SJCRH30 (cell line): ENCODE measurements at places on chromosomes 3 and 15.

- DNase-seq = no peak
Observed at GRCh38 chr15:57305009-57305408, 71.3 kb upstream of the CGNL1 start.

DNA sequence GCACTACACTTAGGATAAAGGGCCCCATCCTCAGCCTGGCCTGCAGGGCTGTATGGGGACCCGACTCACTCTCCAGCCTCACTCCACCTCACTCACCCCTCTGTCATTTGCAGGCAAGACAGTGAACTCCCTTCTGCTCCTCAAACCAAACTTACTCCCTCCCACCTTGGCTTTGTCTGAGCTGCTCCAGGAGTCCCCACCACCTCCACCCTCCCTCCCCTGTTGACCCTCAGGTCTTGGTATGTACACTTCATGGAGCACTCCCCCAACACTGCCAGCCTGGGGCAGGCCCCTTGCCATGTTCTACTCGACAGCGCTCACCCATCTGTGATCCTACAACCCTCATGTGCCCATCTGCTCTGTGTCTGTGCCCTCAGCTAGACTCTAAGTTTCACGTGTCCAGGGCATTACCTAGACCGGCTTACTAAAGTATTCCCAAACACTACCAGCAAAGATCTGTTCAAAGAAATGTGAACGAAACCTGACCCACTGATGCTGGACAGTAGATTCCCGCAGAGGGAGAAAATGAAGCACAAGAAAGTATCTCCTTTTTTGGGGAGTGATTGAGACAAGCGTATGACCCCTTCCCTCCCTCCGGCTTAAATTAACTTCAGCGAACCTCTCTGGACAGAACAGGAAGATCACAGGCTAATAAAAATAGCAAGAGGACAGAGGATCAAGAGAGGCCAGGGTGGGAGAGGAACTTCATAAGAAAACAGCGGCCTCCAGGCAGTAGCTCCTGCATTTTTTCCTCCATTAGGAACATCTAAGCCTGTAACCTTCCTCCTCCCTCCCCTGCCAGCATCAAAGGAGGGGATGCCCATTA lies 113.2 kb downstream of the RFTN1 start:
- no peak for DNase-seq

- DNase-seq = no peak
Observed at GRCh38 chr3:88075497-88075896, 16.4 kb downstream of the ZNF654 start.

- DNase-seq = no peak
Observed at GRCh38 chr3:114332342-114333179, 38.7 kb downstream of the TIGIT start.

DNA sequence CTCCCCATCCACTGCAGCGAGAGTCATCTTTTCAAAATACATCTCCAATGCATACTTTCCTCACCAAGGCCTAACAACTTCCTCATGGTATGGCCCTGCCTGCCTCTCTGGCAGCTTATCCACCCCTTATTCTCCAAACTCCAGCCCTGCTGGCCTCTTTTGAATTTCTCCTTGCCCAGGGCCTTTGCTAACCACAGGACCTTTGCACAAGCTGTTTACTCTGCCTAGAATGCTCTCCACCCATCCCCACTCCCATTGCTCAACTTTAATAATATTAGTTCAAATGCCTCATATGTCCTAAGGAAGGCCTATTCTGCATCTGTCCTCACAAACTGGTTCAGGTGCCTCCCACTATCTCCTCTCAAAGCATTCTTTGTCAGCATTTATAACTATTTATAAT lies 230.7 kb downstream of the CADPS start:
- no peak for DNase-seq

DNA sequence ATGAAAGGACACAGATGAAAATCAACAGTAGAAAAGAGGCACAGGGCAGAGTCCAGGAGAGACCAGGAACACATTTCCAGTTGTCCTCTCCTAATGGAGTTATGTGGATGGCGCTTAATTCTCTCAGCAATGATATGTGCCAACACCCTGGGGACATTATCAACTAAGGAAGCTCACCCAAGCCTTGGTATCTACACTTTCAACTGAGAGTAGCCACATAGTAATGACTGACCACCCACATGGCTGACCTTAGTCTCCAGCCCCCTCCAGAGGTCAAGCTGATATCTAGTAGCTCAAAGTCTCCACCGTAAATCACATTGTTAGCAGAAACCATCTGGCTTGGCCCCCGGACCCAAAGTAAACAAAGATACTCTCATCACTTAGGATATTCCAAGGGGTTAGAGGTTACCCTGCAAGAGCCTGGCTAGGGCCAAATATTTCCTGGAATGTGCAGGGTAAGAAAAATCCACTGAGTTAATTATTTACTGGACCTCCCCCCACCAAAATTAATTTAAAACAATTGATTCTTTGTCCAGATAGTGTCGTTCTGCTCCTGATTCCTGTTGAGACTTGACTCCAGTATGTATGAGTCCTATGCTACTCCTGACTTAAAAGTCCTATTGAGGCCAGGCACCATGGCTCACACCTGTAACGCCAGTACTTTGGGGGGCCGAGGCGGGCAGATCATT lies 24.8 kb downstream of the GABRR3 start:
- no peak for DNase-seq

GRCh38 chr15:77034695-77035489 lies 36.0 kb downstream of the TSPAN3 start:
- DNase-seq = peak; percentile 75

DNA sequence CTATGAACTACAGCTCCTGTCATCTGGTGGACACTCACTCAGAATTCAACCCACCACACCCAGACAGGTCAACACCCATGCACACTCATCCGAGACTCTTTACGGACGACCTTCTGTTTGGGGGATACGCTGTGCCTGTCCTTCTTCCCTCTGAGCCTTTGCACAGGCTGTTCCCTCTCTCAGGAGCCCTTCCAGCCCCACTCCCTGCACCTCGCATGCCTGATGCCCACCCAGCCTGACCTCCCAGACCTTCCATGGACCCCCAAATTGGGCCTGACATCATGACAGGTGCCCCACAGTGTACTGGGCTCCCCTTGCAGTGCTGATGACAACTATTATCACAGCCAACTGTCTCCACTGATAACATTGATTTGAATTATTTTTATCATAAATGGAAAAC lies 135.8 kb downstream of the NSMCE3 start:
- no peak for DNase-seq

GRCh38 chr3:69766638-69767037 lies 27.4 kb downstream of the MITF start:
- no peak for DNase-seq

GRCh38 chr3:126104742-126105605 lies 21.1 kb upstream of the SLC41A3 start:
- DNase-seq = no peak

- peak; percentile 69 for DNase-seq
Observed at GRCh38 chr15:41115652-41116115, 396 bp downstream of the INO80 start.

DNA sequence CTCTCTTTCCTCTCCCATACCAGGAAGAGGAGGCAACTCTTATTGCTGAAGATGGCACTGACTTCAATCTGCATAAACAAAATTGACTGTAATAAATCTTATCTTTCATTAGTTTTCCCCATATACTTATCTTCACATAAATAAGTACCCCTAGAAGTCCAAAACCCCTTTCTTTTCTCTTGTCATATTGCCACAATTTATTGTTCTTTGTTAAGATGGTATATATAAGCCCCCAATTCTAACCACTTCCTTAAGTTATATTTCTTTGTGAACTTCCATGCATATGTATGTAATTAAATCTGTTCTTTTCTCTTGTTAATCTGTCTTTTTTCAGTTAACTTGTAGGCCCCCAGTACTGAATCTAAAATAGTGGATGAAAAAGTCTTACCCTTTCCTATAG lies 68.8 kb downstream of the TNIK start:
- no peak for DNase-seq

GRCh38 chr3:16472593-16472992 lies 40.9 kb downstream of the RFTN1 start:
- DNase-seq = no peak

GRCh38 chr3:182133752-182134151 lies 422.0 kb downstream of the SOX2 start:
- DNase-seq = no peak

GRCh38 chr3:141388395-141388794 lies 20.1 kb downstream of the ZBTB38 start:
- DNase-seq = no peak

GRCh38 chr3:168021737-168022450 lies 73.8 kb downstream of the GOLIM4 start:
- no peak for DNase-seq

DNA sequence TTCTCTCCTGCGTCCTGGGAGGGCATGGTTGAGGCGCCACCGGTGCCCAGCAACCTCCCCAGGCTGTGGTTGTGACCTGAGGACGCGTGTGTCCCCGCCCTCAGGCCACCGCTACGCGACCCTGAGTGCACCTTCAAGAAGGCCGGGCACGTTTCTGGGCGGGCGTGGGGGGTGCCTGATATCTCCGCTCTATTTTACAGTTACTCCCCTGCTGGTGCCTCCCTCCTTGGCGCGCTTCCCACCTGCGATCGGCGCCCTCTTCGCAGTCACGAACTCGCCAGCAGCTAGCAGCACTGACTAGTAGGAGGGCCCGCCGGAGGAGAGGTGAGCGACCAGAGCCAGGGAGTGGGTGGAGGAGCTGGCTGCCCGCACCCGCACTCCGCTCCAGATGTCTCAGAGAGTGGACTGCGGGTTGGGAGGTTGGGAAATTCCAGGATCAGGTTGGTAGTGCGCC lies 43.2 kb upstream of the POLG start:
- no peak for DNase-seq

- DNase-seq = no peak
Observed at GRCh38 chr15:39820050-39820602, 37.5 kb upstream of the FSIP1 start.

GRCh38 chr3:98561727-98562521 lies 30.1 kb downstream of the GPR15 start:
- no peak for DNase-seq

DNA sequence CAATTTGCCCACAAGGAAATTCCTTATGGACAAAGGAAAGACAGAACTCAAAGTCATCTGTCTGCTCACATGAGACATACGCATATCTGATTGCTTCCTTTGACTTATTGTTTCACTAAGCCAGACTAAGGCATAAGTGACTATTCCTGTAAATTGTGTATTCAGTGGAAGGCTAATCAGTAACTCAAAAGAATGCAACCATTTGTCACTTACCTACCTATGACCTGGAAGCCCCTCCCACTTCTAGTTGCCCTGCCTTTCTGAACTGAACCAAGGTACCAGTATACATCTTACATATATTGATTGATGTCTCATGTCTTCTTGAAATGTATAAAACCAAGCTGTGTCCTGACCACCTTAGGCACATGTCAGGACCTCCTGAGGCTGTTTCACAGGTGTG lies 53.5 kb upstream of the PROK2 start:
- DNase-seq = no peak

- no peak for DNase-seq
Observed at GRCh38 chr3:66439666-66440344, 61.0 kb downstream of the LRIG1 start.

DNA sequence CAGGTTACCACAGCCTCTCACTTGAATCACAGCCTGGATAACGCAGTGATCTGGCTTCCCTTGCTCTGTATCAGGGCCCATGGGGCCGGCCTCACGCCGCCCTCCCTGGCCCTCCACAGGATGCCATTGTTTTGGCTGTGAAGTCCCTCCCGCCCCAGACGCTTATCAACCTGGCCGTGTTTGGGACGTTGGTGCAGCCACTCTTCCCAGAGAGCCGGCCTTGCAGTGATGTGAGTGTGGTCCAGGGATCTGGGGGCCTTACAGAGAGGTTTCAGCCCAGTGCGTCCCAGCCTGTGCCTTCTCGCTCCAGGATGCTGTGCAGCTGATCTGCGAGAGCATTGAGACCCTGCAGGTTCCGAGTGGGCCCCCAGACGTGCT lies 6.6 kb downstream of the VWA5B2 start:
- DNase-seq = no peak

- DNase-seq = no peak
Observed at GRCh38 chr3:128232376-128233178, 79.3 kb downstream of the EEFSEC start.

DNA sequence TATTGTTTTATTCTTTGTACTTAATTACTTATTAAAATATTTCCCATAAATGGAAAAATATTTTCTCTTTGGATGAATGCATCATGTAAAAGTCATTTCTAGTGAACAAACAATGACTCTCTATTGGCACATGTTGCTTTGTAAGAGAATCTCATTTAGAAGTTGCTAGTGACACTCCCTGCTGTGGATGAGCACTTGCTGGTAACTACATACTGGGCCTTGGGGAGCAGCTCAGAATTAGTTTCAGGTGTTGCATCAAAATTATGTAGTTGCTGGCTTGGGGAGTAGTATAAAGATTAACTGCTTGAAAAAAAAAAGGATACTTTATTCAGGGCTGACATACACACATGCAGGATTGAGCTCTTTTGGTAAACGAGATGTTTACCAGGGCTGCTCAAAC lies 80.3 kb upstream of the KCNAB1 start:
- no peak for DNase-seq

GRCh38 chr3:65020281-65021160 lies 332.7 kb upstream of the ADAMTS9 start:
- DNase-seq = no peak

GRCh38 chr3:173789530-173790162 lies 392.1 kb downstream of the NLGN1 start:
- DNase-seq = no peak

- DNase-seq = no peak
Observed at GRCh38 chr3:131553495-131554247, 50.9 kb upstream of the MRPL3 start.

- no peak for DNase-seq
Observed at GRCh38 chr3:10164546-10165393, at the start of gene IRAK2. TSS of gene IRAK2 (plus strand) at chr3:10164919. CDS start at chr3:10164955, 36 bp downstream.

- no peak for DNase-seq
Observed at GRCh38 chr3:183884097-183884426, 618 bp downstream of the PARL start.

DNA sequence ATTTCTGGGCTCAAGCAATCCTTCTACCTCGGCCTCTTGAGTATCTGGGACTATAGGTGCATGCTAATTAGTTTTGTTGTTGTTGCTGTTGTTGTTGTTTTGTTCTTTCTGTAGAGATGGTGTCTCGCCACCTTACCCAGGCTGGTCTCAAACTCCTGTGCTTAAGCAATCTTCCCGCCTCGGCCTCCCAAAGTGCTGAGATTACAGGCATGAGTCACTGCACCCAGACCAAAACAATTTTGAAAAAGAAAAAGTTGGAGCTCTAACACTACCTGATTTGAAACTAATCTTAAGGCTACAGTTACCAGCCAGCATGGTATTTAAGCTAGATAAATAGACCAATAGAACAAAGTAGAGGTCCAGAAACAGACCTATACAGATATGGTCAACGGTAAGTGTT lies 29.8 kb downstream of the KPNA1 start:
- DNase-seq = no peak

DNA sequence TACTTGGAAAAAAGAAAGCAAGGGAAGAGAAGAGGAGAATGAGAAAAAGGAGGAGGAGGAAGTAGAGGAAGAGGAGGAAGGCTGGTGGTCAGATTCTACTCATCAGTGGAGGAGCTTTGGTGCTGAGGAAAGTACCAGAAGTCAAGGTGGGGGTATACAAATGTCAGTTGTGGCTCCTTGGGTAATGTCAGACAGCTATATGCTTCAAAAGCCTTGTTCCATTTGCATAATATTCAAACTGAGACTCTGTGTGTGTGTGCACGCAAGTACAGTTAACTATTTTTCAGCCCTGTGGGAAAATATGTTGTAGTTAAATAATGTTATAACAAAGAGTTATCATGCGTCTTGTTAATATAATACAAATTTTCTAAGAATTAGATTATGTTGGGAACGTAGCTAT lies 609.7 kb downstream of the PDCD6IP start:
- DNase-seq = no peak

GRCh38 chr3:127822041-127822681 lies at the start of gene MGLL:
TSS of gene MGLL (minus strand) at chr3:127822515. CDS start at chr3:127822318, 197 bp downstream.
- peak; percentile 73 for DNase-seq

- peak; percentile 27 for DNase-seq
Observed at GRCh38 chr3:56323986-56324420, 144.3 kb downstream of the ERC2 start.
